ENCODE measurements at places on chromosomes 12 and 14.

DNA sequence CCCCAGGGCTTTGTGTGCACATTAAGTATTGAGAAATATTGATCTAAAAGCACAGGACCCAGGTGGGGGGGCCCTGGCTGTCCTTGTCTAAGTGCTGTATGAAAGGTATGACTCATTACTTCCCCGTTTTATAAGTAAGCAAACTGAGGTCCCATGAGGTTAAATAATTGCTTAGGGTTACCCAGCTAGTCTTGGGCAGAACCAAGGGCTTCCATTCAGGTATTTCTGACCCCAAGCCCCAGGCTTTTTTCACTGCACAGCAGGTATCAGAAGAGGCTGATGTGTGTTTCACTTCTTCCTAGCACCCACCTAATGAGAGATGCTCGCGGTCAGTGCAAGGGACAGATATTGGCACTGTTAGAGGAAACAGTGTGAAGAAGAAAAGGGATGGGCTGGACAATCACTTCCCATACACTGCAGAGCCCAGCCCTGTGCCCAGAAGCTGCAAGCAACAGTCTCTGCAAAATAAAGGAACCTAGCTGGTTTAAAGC lies 4.7 kb upstream of the TC2N start:
- DNase-seq, result peak; percentile 36

DNA sequence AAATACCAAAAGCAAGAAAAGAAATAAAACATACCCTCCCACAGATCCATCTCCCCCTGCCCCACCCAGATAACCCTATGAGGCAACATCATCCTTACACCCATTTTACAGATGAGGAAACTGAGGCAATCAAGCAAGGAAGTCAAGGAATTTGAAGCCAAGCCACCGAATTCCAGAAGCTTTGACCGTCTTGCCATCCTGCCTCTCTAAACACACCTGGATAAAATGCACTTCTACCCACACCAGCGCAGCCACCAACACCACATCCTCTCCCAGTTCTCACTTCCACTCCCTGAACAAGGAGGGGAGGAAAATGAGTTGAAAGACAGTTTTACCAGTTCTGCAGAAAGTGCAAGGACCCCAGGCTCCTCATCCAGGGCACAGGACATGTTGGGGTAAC lies 13.6 kb downstream of the CMKLR1 start:
- no peak for DNase-seq

DNA sequence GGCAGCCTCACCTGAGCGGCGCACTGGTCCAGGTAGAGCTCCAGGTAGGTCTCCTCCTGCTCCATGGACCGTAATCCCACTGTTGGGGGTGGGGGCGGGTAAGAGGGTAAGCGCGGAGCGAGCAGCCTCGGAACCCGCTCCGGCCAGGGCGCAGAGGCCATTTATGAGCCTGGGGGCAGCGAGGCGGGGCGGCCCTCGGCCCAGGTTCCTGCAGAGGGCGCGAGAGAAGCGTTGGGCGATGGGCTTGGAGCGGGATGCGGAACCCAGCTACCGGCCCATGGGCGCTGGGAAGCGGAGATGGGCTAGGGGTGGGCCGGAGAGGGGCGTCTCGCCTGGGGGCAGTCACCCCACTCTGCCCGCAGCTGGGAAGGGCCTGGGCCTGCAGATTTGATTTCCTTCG lies at the start of gene TBPL2:
Gene TBPL2 (minus strand): TSS at position 232 of the 400 bp plus-strand sequence. CDS start 167 bp downstream, at position 65.
- no peak for DNase-seq

- no peak for DNase-seq
These were observed 8.5 kb downstream of the CTDSP2 start for GRCh38 chr12:57837864-57838562.

- DNase-seq, result no peak
These were observed 224.5 kb downstream of the BCL11B start for GRCh38 chr14:99047441-99048031.

GRCh38 chr14:90853116-90853515 lies 36.9 kb upstream of the TTC7B start:
- no peak for DNase-seq

- DNase-seq, result no peak
These were observed 51.9 kb downstream of the DAAM1 start for GRCh38 chr14:59240356-59240755.
